Eye (tissue), 1 donor: ENCODE measurements at places on chromosomes 1 and 21.

DNA sequence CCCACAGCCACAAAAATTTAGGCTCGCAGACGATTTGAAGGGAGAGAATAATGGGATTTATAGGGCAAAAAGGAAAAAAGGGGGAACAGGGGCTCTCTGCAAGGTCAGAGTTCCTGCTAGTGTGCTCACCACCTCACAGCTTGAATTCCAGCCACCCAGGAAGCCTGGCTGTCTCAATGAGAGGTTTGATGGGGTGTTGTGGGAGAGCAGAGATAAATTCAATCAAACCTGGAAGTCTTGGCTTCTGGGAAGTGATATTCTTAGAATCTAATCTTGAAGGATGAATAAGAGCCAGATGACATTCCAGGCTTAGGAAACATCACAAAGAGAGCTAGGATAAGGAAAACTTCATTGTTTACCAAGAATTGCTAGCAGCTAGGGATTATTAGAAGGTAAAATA, 47.4 kb upstream of the C21orf91 start:
- DNase-seq = no peak

GRCh38 chr1:152165286-152166077, 6.5 kb upstream of the RPTN start:
- no peak for DNase-seq

- no peak for DNase-seq
Measured at GRCh38 chr1:248599396-248599795, 1.9 kb upstream of the OR2T10 start.

DNA sequence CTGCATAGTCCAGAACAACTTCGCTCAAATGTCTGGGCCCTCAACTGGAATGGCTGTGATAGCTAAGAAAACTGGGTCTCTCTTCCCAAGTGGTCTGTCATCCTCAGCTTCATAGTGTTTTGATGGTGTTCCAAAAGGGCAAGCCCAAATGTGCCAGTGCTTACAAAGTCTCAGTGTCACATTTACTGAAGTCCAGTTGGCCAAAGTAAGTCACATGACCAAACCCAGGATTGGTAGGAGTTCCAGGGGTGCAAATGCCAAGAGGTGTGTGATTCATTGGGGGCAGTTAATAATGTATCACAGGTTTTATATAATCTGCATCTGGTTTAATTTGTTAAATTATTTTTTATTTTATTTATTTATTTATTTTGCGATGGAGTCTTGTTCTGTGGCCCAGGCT, 24.9 kb downstream of the SMG7 start:
- no peak for DNase-seq

- DNase-seq = no peak
Measured at GRCh38 chr1:39317910-39318633, 113.6 kb downstream of the MACF1 start.

DNA sequence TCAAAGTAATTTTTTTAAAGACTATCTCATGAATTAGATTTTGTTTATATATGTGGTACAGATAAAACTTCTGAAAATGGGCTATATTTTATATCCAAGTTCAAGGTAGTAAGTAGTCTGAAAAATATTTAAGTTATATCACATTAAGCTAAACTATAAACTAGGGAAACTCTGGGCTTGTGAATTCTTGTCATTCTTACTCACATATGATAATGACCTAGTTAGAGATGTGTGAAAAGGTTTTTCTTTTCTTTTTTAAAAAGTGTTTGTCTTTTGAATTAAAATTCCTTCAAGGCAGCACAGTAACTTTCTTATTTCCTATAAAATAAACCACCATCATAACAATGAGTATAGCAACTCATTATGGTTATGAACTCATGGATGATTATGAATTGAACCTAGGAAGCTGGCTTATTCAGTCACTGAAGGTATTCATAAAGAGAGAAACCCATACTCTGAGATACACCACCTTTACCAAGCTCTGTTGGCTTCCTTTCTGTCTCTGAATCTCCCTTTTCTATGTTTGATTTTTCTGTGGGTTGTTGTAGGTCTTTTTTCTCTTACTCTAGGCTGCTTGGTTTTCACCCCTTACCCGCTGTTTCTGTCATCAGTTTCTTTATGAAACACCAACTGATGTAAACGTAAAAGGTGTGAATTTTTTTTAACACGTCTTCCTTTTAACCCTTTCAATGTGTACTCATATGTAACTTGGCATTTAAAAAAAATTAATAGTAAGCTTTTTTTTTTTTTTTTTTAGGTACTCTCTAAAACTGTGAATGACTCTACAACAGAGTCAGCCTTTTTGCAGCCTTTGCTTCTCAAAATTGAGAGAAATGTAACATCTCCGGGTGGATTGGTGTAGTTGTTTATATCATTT, 25.2 kb downstream of the IL12RB2 start:
- DNase-seq = no peak

DNA sequence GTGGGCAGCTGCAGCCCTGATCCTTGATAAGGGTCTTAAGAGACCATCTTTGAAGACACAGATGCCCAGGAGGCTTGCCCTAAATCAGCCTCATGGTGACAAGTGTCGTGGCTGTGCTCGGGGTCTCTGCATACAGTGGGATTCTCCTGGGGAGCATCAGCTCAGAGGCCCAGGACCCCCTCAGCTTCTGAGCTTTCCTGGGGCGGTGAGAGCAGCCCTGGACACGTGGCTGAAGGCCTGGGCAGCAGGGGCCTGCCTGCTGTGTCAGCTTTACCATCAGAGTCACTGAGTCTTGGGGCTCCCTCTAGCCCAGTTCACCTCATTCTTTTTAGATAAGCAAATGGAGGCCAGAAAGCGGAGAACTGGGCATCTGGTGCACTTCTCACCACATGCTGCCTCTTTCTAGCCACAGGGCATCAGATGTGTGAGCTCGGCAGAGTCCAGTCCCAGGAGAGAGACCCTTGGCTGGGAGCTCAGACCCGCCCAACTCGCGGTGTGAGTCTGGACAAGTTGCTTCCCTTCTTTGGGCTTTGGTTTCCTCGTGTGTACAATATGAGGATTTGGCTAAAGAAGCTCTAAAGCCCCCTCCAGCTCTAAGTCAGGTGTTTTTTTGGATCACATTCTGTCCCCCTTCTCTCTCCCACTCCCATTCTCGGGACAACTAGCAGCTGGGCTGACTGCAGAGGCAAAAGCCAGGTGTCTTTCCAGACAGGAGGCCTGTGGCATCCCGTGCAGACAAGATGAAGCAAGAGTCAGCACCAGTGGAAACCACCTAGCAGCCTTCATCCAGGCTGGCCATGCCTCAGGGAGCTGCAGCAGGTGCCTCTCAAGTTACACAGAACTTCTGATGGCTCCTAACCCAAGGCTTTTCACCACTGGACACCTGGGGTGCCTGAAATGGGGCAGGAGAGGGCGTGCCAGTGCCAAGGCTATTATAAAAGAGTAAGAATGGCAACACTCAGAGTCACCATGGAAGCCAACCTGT, 119.1 kb downstream of the KCNN3 start:
- no peak for DNase-seq

DNA sequence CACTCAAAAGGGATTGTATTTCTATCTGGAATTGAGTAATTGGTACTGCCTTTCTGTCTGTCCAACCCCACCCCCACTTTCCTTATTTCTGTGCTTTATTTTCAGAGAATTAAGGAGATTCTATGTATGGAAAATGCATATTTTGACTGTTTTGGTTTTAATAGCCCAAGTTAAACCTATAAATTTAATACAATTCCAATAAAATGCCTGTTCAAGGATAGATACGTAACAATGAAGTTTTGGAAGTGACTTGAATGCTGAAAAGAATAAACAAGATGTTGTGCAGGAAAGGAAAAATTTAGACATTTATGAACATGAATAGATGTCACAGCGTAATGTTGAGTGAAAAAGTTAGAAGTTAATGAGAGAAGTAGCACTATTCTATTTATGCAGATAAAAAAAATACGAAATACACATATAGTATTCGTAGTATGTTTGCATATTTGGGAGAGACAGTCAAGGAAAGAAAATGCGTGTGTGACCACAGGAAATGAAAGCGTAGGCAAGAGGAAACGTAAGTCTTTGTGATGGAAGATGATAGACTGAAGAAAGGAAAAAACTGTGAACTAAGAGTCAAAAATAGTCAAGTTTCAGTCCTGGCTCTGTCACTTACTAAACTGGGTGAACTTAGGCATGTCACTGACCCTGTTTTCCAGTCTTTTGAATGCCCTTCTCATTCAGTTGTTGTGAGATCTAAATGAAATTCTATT, 62.1 kb downstream of the MEF2D start:
- DNase-seq = peak; percentile 22

DNA sequence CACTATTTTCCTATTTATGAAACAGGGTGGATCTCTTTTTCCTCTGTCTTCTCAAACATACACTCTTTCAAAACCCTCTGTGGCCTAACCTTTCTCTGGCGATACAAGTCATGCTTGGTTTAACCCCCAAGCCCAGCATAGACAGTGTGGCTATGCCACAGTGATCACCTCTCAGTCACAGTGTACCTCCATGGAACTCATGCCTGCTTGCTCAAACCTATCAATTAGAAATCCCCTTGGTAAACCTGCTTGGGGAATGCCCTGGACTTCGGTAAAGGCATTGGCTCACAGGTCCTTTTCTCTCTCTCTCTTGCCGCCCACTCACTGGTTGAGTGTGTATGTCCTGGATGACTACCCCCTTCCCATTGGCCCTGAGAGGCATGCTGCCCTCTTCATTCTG, 147.5 kb downstream of the CYYR1 start:
- DNase-seq = no peak

DNA sequence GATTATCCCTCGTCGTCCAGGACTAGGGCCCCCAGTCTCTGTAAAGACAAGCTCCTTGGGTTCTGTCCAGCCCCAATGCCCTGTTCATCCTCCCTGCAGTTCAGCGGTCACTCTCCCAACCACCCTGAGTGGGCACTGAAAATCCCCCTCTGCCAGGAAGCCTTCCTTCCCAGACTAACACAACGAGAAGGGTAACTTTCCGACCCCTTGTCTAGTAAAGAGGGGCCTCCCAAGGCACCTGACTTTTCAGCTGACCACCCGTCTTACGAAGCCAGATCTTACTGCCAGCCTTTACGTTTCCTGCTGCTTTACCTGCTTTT, 13.4 kb downstream of the TMEM9 start:
- no peak for DNase-seq

DNA sequence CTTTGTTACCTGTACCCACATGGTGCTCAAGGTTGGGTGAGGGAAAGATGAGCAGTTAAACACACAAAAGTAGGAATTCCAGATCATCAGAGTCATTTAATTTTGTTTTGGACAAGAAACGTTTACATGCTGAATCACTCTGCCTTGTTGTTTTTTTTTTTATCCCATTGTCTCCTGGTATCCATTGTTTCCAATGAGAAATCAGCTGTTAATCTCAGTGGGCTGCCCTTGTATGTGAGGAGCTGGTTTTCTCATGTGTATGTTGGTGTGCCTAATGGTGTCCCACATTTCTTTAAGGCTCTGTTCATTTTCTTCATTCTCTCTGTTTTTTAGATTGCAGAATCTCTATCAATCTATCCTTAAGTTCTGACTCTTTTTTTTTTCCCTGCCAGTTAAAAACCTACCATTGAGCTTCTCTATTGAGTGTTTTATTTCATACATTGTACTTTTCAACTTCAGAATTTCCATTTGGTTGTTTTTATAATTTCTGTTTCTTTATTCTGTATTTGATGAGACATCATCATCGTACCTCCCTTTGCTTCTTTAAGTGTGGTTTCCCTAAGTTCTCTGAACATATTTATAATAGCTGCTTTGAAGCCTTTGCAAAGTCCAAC, 8.8 kb upstream of the OBSCN start:
- DNase-seq = no peak

DNA sequence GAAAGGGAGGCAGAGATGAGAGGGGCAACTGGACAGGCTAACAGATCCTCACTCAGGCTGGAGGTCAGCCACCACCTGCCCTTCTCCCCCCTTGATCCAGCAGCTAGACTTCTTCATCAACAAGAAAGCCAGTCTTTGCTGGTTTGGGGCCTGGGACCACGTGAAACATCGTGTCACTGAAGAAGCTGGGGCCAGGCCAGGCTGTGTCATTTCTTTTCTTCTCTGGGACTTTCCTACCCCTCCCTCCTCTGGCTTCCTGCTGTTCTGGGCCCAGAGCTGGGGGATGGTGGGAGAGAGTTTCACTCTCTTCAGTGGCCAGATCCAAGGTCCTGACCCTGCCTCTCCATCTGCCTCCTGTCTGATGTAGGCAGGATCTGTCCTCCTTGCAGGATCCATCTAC, 18.1 kb upstream of the SLC26A9 start:
- peak; percentile 32 for DNase-seq

- DNase-seq = no peak
Measured at GRCh38 chr1:163240705-163241104, 38.0 kb upstream of the RGS5 start.

DNA sequence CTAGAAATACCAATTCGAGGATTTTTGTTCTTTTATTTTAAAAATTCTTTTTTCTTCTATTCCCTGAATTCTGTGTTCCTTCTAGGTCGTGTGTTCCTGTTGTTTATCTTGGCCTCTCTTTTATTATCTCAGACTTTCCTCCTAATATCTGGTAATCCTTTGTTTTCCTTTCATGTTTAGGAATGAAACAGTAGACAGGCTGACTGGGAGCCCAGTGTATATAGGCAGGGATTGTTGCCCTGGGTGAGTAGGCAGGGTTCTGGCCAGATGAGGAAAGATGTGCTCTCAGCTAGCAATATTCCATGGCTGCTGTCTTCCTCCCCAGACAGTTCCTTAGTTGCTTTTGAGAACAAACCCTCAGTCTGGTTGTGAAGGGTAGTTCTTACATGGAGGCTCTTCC, 161.8 kb upstream of the PDE4B start:
- peak; percentile 30 for DNase-seq

GRCh38 chr1:27339213-27339612, 2.6 kb upstream of the SYTL1 start:
- DNase-seq = no peak

GRCh38 chr1:50420689-50421365, 2.4 kb downstream of the DMRTA2 start:
- peak; percentile 72 for DNase-seq

DNA sequence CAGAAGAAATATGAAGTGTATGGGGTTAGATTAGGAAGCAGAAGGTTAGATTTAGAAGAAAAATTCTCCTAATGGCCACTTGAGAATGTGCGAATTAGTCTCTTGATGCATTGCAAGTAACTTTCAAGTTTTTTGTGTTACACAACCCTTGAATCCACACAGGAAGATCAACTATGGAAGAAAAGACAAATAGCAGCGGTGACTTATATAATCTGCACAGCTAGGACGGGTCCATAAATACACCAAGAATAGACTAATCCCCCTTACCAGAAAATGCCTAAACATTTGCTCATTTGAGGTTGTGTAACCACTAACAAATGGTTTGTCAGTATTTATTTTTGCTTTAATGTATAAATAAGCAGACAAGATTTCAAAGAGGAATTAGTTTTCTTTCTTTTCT, 182.6 kb downstream of the TGFB2 start:
- DNase-seq = no peak
